ENCODE measurements at places on chromosomes 12 and 14.

GRCh38 chr12:67630373-67631088, 18.0 kb upstream of the DYRK2 start:
- H3K27me3 ChIP-seq: no peaks in the 10 kb centered on the region
- DNase-seq: peak; percentile 21
- H3K4me1 ChIP-seq: peaks cover 23% of the 10 kb centered on the region
- no peak overlapping the region for H3K4me3 ChIP-seq
- peak overlapping the region; percentile 10 for H3K27ac ChIP-seq

DNA sequence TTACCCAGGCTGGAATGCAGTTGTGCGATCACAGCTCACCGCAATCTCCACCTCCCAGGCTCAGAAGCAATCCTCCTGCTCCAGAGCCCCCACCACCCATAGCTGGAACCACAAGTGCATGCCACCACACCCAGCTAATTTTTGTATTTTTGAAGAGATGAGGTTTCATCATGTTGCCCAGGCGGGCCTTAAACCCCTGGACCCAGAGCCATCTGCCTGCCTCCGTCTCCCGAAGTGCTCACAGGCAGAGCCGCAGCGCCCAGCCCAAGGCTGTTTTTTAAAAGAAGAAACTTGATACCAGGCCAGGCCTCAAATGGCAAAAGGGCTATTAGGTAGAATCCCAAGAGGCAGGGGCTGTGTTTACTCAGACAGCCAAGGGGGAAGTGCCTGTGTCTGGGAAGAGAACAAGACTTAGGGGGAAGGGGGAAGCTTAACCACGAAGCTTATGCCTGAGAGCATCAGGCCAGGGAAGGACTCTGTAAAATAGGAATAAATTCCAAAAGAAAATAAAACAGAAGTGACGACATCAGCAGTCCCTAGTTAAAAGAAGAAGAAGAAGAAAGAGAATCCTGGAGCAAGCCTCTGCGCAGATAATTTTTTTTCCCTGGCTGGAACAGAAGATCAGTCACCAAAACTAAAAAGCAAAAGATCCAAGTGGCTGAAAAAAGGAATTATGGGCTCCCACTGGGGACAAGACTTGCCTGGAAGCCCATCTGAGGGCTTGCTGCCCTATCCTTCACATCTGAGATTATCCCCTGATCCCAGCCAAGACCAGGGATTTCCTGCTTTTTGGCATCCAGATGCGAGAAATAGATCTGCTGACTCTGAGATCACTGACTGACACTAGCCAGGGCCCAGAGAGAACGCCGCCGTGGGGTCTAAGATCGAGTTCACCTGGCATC, 170.5 kb downstream of the NDUFA12 start:
- DNase-seq: no peak
- H3K36me3 ChIP-seq: no peaks in the 10 kb centered on the region
- H3K4me1 ChIP-seq: no peaks in the 10 kb centered on the region
- H3K27ac ChIP-seq: peak overlapping the region; percentile 57
- no peak overlapping the region for H3K4me3 ChIP-seq

- H3K27me3 ChIP-seq: no peaks in the 10 kb centered on the region
- peaks cover 58% of the 10 kb centered on the region for H3K4me1 ChIP-seq
- H3K27ac ChIP-seq: peak within 1 kb of the TSS; percentile 94
- H3K4me3 ChIP-seq: peak within 1 kb of the TSS; percentile 81
Observed at GRCh38 chr12:111405859-111406473, at the start of gene SH2B3. TSS of gene SH2B3 (plus strand) at chr12:111405923. CDS start at chr12:111418146, 12,223 bp downstream.

- no peaks in the 10 kb centered on the region for H3K36me3 ChIP-seq
- H3K27me3 ChIP-seq: peaks cover 30% of the 10 kb centered on the region
- no peaks in the 10 kb centered on the region for H3K4me1 ChIP-seq
- no peak for DNase-seq
- H3K27ac ChIP-seq: no peak overlapping the region
- H3K4me3 ChIP-seq: no peak overlapping the region
Observed at GRCh38 chr14:96001866-96002497, 37.2 kb upstream of the C14orf132 start.

DNA sequence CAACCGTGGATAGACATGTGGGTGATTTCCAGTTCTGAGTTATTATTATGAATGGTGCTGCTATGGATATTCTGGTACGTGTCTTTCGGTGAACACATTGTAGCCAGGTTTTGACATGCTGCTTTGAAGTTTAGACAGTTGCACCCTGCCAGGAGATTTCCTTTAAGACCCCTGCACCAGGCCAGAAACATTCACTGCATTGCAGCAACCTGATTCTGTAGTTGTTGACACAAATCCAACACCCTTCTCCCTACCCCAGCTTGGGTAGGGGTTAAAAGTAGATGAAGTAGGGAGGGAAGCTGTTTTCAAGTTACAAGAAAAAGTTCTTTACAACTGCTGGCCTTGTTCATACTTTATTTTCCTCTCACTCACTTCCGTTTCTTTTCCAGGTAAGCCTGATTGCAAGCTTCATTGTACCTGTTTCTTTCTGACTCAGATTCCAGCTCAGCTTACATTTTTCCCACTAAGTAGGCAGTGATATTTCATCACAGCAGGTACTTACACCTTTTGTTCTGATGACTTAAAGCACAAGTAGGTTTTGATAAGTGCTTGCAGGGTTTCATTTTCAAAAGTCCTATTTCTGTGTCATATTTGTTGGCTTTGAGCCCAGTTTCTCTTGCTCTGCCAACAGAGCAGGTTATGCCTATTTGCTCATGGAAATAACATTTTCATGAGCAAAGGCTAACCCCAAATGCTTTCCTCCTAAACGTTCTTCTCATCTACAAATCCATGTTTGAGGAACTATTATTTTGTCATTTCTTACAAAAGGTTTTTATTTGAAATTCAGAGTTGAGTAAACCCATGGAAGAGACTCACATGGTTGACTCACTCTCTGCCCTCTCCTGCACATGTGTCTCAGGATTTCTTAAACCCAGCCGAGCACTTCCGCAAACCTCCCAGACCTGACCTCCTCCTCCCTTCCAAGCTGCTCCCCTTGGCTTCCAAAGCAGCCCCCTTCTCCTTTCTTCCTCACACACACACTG, 12.1 kb upstream of the LTA4H start:
- DNase-seq: no peak
- no peaks in the 10 kb centered on the region for H3K36me3 ChIP-seq
- peak overlapping the region; percentile 87 for H3K27ac ChIP-seq
- no peak overlapping the region for H3K4me3 ChIP-seq

DNA sequence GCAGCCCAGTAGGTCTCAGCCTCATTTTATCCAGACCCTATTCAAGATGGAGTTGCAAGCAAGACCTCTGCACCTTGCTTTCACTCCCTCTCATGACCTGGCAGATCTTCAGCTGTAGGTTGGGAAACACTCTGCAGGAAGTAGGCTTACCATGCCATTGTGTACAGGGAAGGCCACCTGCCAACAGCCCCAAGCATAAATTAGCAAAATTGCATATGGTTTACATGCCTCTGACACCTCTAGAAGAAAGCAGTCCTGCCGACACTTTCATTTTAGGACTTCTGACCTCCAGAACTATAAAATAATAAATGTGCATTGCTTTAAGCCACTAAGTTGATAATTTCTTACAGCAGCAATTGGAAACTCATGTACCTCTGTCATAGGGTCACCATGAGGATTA, 96.9 kb downstream of the SLC15A4 start:
- no peaks in the 10 kb centered on the region for H3K4me1 ChIP-seq
- no peak overlapping the region for H3K27ac ChIP-seq
- H3K27me3 ChIP-seq: no peaks in the 10 kb centered on the region
- DNase-seq: no peak

- no peak overlapping the region for H3K27ac ChIP-seq
- no peaks in the 10 kb centered on the region for H3K4me1 ChIP-seq
- no peak overlapping the region for H3K4me3 ChIP-seq
- no peaks in the 10 kb centered on the region for H3K36me3 ChIP-seq
- no peak for DNase-seq
Observed at GRCh38 chr14:28751467-28752058, 15.0 kb upstream of the FOXG1 start.

GRCh38 chr14:65200454-65200853, 98.1 kb upstream of the MAX start:
- H3K27me3 ChIP-seq: no peaks in the 10 kb centered on the region
- H3K27ac ChIP-seq: no peak overlapping the region
- no peaks in the 10 kb centered on the region for H3K36me3 ChIP-seq
- DNase-seq: no peak

DNA sequence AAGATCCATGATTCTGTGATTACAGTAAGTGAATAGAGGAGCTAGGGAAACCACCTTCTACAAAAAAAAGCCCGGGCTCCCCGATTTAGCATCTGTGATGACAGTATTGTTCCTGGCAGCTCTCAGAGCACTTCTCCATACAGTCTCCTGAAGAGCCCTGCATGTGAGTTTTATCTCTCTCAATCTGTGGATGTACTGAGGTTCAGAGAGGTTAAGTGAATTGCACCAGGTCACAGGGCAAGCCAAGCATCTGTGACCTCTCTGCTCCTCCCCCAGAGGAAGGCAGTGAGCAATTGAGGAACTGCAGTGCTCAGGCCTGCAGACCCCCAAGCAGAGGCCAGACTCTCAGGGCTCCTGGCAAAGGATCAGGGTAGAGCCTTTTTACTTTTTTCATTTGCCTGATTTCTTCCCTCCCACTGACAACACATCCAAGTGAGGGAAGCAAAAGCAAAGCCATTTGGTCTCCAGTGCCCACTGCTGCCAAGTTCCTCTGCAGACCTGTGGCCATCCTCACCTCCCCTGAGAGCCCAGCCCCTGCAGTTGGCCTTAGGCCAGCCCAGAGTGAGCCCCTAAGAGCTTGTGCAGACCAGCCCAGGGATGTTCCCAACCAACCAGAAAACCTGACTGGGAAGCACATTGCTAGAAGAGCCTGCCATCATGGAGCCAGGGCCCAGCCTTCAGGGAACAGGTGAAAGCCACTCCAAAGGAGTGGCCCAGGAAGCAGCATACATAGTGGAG, 47.6 kb upstream of the PNMA1 start:
- no peak for DNase-seq
- H3K4me1 ChIP-seq: peaks cover 75% of the 10 kb centered on the region
- no peaks in the 10 kb centered on the region for H3K27me3 ChIP-seq
- H3K36me3 ChIP-seq: no peaks in the 10 kb centered on the region

GRCh38 chr14:99855271-99855670, 62.1 kb downstream of the EML1 start:
- H3K27ac ChIP-seq: no peak overlapping the region
- peaks cover 4% of the 10 kb centered on the region for H3K4me1 ChIP-seq
- no peaks in the 10 kb centered on the region for H3K36me3 ChIP-seq

DNA sequence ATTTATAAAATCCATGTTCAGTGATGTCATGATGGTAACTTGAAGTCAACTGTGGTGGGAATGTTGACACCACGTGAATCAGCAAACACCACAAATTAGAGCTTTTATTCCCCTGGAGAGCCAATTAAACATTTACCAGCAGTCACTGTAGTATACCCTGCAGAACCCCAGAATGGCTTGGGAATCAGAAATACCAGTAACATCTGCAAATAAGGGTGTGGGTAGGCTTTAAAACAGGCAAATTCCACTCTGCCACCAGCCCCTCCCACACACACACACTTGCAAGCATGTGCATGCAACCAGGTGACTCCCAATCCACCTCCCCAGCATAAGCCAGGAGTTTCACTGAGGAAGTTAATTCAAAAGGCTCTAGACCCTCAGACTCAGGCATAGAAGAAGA, 63.6 kb upstream of the TMEM263 start:
- H3K4me3 ChIP-seq: no peak overlapping the region
- DNase-seq: no peak
- no peaks in the 10 kb centered on the region for H3K27me3 ChIP-seq
- no peaks in the 10 kb centered on the region for H3K36me3 ChIP-seq

- no peak overlapping the region for H3K4me3 ChIP-seq
- no peaks in the 10 kb centered on the region for H3K4me1 ChIP-seq
- no peaks in the 10 kb centered on the region for H3K36me3 ChIP-seq
- H3K27ac ChIP-seq: no peak overlapping the region
Observed at GRCh38 chr14:104282332-104283196, 144.2 kb downstream of the KIF26A start.

- no peaks in the 10 kb centered on the region for H3K27me3 ChIP-seq
- DNase-seq: no peak
- no peaks in the 10 kb centered on the region for H3K36me3 ChIP-seq
- H3K27ac ChIP-seq: no peak overlapping the region
Observed at GRCh38 chr12:89492883-89493282, 31.7 kb downstream of the GALNT4 start.

DNA sequence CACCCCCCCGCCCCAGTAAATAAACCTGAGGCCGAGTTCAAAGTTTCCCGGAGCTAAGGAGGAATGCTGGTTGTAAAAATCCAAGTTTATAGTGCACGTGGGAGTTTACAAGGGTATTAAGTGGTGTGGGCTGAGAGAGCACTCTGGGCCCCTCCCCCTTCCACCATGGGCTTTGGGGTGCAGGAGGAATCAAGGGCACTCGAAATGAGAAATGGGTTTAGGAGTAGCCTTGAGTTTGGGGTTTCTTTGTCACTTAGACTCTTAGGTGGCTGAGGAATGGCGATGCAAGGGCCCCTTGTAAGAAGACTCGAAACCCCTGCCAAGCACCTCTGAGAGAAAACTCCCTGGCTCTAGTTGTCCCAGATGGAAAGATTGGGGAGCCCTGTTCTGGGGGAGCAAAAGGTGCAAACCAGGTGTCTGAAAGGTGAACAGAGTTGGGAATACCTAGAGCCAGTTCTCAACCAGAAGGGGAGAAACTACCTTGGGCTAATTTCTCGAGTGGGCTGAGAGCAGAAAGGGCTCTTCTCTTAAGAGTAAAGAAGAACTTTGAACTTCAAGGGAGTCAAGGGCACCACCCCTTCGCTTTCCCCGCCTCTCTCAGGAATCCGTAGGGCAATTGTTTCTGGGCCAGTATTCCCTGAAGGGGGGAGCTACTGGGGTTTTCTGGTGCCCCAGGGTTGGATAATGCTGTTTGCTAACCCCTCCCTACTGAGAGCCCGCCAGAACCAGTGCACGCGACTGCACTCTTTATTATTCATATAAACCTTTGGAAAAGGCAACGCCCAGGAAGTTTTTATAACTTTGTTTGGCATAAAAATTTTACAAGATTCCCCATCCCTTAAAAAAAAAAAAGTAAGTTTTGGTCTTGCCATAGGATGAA, 4.0 kb upstream of the HOTAIR start:
- no peak overlapping the region for H3K4me3 ChIP-seq
- no peak for DNase-seq
- peaks cover 14% of the 10 kb centered on the region for H3K4me1 ChIP-seq
- peaks cover 36% of the 10 kb centered on the region for H3K27me3 ChIP-seq
- no peaks in the 10 kb centered on the region for H3K36me3 ChIP-seq
- H3K27ac ChIP-seq: no peak overlapping the region

DNA sequence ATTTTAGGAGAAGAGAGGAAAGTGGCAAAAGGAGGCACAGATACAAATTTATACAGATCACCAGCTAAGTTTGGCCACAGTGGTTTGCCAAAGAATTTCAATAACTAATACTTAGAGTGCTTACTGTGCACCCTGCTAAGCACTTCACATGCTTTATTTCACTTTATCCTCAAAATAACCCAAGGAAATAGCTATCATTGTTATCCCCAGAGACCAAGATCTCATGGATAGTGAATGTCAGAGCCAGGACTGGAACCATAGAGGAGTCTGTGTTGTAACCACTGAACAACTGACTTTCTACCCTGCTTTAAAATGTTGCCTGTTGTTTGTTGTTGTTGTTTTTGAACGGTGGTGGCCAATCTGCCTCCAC, 1.3 kb upstream of the TCP11L2 start:
- H3K27ac ChIP-seq: peak overlapping the region; percentile 98
- peaks cover 73% of the 10 kb centered on the region for H3K4me1 ChIP-seq
- no peaks in the 10 kb centered on the region for H3K27me3 ChIP-seq
- no peaks in the 10 kb centered on the region for H3K36me3 ChIP-seq
- DNase-seq: no peak
- no peak overlapping the region for H3K4me3 ChIP-seq

GRCh38 chr12:99224237-99224636, 423.3 kb upstream of the GARIN6 start:
- no peak for DNase-seq
- H3K27me3 ChIP-seq: no peaks in the 10 kb centered on the region
- no peaks in the 10 kb centered on the region for H3K36me3 ChIP-seq
